Ovary (tissue), 10 donors: ENCODE measurements at places on chromosomes 1 and 21. TPM values are rescaled to one million over a fixed set of nuclear protein-coding genes. Genes with fewer than 3 reads are reported as not detected.

DNA sequence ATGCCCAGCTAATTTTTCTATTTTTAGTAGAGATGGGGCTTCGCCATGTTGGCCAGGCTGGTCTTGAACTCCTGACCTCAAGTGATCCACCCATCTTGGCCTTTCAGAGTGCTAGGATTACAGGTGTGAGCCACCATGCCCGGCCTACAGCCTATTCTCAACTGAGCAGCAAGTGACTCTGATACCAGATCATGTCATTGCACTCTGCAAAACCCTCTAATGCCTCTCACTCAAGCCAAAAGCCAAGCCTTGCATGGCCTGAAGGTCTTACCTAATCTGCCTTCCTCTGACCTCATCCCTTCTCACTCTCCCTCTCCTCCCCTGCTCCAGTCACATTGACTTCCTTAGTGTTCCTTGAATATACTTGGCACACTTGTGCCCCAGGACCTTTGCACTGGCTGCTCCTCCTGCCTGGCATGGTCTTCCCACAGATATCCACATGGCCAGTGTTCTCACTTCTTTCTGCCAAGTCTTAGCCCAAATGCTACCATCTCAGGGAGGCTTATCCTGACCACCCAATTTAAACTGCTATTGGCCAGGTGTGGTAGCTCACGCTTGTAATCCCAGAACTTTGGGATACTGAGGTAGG lies 8.2 kb upstream of the ASAP3 start:
- DNase-seq, result no peak
- no peaks in the 10 kb centered on the region for H3K4me1 ChIP-seq
- H3K27ac ChIP-seq, result no peak overlapping the region
- H3K4me3 ChIP-seq, result no peak overlapping the region
- H3K36me3 ChIP-seq, result no peaks in the 10 kb centered on the region

DNA sequence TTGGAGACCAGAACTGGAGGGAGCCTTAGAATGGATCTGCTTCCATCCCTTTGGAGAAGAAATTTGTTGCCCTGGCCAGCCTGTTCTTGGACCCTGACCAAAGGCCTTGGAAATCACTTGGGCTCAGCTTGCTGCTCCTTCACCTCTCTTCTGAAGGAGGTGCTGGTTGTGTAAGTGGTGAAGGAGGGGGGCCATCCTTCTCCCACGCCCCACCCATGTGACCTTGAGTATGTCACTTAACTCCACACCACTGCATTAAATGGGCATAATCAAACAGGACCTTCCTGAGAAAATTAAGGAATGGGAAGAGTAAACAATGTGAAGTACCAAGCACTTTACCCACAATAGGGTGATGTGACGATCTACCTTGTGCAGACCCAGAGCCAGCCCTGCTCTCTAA lies 68.3 kb upstream of the GJB5 start:
- DNase-seq, result no peak
- H3K4me1 ChIP-seq, result no peaks in the 10 kb centered on the region
- H3K27me3 ChIP-seq, result no peaks in the 10 kb centered on the region
- no peaks in the 10 kb centered on the region for H3K36me3 ChIP-seq
- H3K4me3 ChIP-seq, result no peak overlapping the region

GRCh38 chr1:95409276-95409675 lies 175.3 kb downstream of the RWDD3 start:
- DNase-seq, result no peak
- H3K36me3 ChIP-seq, result no peaks in the 10 kb centered on the region
- no peaks in the 10 kb centered on the region for H3K4me1 ChIP-seq

DNA sequence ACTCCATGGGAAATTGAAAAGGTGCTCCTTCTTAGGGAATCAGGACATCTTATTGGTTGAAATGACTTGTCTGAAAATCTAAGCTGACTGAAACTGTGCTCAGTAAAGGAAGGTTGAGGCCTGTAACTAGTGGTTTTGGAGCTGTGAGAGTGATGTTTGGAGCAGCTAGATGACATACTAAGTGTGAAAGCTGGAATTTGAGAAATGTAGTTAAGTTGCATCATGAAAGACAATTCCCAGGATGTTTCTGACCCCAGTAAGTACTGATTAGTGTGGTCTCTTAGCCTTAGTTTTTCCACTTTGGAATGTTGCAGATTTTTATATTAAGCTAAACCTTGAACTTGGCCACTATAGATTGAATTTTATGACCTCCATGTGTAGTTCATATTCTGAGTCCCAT lies 154.9 kb downstream of the PAPPA2 start:
- H3K4me1 ChIP-seq, result no peaks in the 10 kb centered on the region
- no peak for DNase-seq
- H3K27me3 ChIP-seq, result no peaks in the 10 kb centered on the region
- H3K36me3 ChIP-seq, result no peaks in the 10 kb centered on the region
- no peak overlapping the region for H3K27ac ChIP-seq
- no peak overlapping the region for H3K4me3 ChIP-seq

GRCh38 chr1:226716577-226716976 lies 22.5 kb downstream of the ITPKB start:
- DNase-seq, result no peak
- no peak overlapping the region for H3K27ac ChIP-seq
- no peaks in the 10 kb centered on the region for H3K27me3 ChIP-seq
- peaks cover 1% of the 10 kb centered on the region for H3K4me1 ChIP-seq

The SCP2 gene
- polyA plus RNA-seq, result 161 TPM

The LAX1 gene
- polyA plus RNA-seq, result 0.13 TPM

The SYT6 gene
- polyA plus RNA-seq, result 0.13 TPM
